Right kidney (tissue), 9 donors: ENCODE measurements at places on chromosomes 11 and 22.

GRCh38 chr22:46256358-46256958 is 6.4 kb upstream of the CDPF1 start:
- no peak for DNase-seq

- no peak for DNase-seq
Measured at GRCh38 chr11:96748639-96749370, 359.0 kb downstream of the JRKL start.

DNA sequence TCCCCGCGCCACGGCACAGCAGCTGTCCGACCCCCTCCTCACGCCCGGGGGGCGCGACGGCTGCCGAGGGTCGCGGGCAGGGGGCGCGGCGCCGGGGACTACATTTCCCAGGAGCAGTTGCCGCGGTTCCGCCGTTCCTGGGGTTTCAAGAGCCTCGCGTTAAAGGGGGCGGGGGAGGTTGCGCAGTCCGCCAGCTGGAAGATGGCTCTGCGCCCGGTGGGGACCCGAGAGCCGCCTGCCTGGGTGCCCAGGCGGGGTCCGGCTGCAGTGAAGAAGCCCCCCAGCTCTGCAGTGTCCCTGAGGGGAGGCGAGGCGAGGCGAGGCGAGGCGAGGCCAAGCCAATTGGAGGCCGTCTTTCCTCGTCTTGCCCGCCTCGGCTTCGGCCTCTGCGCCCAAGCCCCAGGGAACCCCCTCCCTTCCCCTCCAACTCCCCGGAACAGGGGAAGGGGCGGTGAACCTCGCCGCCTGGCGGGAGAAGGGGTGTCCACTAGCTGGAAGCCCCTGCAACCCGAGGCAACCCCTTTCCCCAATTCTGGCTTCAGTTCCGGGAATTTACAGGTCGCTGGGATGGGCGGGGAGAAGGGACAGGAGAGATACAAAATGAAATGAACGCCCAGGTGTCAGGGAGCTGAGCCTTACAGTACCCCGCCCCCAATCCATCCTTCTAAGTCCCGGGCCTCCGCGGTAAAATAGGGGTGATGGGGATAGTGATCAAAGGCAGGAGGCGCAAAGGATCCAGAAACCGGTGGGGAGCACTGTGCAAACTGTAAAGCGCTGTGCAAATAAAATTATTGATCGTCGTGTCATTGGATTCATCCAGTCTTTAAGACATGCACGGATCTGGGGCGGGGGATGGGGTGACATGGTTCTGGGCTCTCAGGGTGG is 5.2 kb upstream of the GCAT start:
- peak; percentile 92 for DNase-seq

GRCh38 chr22:40009292-40009774 is 14.6 kb downstream of the FAM83F start:
- DNase-seq, result no peak

DNA sequence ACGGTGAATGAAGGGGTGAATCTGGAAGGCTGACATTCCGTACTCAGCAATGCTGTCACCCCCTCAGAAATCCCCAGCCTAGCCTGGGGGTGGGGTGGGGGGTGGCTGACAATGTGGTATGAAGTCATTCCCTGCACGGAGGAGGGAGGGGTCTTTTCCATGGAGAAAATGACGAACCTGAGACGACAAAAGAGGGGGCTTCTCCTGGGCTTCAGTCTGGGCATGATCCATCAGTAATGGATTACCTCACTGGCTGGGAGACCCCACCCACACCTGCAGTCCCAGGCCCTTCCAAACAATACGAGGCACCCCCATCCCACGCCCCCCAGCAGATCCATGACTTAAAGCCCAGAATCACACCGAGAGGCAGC is 1.0 kb downstream of the KIAA0930 start:
- DNase-seq, result no peak

DNA sequence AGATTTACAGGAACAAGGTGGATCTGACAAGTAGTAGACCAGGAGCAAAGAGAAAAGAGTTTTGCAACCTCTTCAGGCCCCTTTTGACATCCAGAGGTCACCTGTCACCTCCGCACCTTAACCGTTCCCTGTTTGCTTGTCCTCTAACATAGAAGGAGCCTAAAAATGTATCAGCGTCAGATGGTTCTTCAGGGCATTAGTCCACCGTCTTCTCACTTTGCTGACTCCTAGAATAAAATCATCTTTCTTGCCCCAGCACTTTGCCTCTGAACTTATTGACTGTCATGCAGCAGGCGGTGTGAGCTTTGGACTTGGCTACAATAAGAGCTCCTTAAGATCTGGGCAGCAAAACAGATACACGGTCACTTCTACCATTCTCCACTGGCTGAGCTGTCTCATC is 339.7 kb upstream of the B3GAT1 start:
- no peak for DNase-seq

GRCh38 chr11:12110714-12111548 is 541 bp downstream of the MICAL2 start:
- DNase-seq, result peak; percentile 59

DNA sequence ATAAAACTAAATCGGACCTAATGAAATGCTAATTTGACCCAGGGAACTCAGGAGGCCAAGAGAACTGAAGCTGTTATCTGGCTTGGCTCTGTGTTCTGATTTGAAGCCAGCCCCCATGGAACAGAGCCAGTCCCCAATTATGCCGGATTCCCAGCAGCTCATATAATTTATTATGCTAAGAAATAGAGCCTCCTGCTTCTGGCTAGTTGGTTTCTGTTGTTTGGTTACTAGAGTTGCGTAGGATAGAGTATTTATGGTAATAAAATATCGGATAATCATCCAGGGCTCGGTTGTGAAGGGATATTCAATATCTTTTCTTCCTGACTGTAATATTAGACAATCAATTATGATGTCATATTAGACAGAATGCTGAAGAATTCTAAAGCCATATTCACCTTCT is 120.4 kb upstream of the TTC12 start:
- no peak for DNase-seq

DNA sequence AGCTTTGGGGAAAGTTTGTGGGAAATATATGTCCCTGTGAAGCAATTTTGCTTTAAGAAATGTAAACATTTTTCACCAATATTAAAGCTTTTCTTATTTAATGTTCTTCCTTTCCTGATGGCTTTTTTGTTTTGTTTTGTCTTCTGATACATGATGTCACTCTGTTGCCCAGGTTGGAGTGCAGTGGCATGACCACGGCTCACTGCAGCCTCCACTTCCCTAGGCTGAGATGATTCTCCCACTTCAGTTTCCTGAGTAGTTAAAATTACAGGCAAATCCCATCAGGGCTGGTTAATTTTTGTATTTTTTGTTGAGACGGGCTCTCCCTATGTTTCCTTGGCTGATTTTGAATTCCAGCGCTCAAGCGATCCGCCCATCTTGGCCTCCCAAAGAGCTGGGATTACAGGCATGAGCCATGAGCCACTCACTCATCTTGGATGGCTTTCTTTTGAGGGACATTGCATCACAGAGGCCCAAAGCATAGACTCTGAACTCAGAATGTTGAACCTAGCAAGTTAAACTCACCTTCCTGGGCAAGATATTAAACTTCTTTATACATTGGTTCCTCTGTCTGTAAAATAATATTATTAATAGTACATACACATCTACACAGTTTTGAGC is 651 bp upstream of the CARD16 start:
- DNase-seq, result no peak

DNA sequence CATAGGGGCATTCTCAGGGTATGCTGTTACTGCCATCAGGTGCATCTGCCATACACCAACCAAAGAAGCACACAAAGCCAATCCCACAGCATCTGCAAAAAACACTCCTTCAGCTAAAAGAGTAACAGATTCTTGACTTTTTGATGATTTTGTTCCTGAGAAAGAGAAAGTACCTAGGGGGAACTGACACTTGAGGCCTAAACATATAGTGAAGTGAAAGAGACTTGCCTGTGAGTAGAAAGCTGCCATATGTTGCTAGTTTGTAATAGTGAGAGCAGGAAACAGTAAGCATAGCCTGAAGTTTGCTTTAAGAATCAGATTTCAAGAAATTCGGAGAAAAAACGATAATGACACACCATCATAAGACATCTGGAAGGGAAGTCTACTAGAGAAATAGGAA is 97.9 kb upstream of the CTSC start:
- DNase-seq, result no peak

DNA sequence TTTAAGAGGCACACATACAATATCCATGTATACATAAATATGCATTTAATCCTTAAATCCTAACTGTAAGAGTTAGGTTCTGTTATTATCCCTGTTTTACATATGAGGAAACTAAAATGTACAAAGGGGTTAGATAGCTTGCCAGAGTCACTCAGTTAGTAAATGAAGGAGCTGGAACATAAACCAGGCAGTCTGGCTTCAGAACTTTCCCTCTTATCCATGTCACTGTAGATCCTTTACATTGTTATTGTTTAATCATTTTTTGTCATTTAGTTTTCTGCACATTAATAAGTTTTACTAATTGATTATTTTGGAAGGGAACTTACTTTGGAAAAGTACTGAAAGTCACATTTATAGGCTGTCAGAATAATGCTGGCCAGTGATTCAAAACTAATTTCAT is 282.4 kb downstream of the TMEM135 start:
- DNase-seq, result no peak

DNA sequence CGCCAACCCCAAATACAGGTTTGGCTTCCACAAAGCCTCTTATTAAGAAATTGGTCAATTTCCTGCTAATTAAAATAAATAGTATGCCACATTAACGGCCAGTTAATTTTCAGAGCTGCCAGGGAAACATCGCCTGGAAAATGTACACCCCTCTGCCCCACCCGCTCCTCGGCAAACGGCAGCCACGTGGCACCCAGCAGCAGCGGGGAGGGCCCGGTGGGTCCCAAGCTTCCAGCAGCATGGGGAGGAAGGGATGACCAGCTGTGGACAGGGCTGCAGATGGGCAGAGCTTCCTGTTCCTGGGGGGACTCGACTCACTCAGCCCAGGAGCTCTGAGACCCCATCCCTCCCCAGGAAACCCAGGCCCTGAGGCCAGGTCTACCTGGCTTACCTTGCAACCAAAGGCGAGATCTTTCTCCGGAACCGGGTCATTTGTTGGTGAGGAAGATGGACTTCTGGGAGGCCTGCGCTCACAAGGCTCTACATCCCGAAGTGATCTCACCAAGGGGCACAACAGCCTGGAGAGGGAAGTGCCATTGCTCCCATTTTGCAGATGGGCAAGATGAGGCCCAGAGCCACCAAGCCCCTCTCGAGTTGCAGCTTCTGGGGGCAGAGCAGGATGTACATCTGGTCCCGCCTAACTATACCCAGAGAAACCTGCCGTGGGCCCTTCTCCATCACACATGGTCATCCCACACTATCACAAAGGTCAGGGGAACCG is 68.3 kb downstream of the IGLL1 start:
- no peak for DNase-seq

GRCh38 chr22:26587991-26588613 is 1.8 kb downstream of the TPST2 start:
- DNase-seq, result no peak

DNA sequence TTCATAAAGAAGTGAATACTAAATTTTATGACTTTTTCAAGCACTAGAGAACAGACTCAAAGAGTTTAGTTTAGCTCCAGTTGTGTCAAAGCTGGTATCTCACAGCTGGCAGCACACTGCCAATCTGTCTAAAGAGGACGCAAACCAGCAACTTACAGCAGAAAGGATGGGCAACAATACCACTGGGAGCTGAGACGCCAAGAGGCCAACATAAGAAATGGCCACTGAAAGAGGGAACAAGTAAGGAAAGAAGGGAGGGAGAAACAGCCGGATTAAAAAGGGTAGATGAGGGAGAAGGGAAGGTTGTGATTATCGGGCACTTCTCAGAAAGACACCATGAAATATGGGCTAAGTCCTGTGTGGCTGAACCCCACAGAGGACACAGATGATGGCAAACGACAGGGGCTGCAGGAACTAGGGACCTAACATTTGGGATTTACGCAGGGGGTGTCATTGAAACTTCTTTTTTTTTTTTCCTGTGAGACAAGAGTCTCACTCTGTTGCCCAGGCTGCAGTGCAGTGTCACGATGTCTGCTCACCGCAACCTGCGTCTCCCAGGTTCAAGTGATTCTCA is 41.7 kb downstream of the SERPIND1 start:
- DNase-seq, result no peak

DNA sequence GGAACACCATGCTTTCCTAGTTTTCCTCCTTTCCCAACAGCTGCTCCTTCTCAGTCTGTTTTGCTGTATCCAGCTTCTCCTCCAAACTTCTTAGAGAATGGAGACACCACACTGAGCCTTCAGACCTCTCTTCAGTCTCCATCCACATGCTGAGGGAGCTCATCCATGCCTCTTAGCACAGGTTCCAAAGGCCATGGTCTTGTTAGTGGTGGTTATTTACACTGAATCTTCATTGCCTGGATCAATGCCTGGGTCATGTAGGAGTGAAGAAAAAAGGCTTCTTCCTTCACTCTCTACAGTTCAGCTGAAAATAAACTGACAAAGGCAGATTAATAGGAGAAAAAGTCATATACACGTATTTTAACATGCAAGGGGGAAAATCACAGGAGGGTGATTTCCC is 3.1 kb upstream of the SAA4 start:
- no peak for DNase-seq

GRCh38 chr11:70141486-70142220 is 61.4 kb upstream of the FADD start:
- DNase-seq, result peak; percentile 56

GRCh38 chr22:45518580-45518991 is 15.9 kb downstream of the FBLN1 start:
- no peak for DNase-seq

DNA sequence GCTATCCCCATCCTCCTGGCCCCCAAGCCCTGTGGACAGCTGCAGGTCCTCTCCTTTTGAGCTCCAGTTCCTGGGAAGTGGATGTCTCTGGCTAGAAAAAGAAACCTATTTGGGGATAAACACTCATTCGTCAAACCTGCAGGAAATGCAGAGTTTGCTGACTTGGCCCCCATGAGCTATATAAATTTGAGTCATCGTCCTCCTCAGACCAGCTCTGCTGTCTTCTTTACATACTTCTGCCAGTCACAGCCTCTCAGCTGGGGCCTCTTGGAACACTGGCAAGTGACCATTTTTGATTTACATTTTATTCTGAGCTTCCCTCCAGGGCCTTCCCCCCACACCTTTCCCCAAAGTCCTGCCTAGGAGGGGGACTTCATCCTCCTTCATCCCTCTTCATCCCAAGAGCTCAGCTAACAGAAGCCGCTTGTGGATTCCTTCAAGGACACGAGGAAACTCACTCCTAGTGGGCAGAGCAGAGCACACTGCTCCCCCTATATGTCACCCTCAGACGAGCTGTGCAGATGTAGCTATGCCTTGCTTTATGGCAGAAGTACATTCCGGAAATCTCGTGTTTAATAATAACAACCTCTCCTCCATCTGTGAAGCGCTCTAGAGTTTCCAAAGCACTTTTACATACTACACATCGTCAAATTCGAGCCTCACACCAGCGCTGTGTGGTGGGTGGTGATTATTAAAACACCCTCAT is 131.8 kb downstream of the FEZ1 start:
- DNase-seq, result no peak

GRCh38 chr11:118615282-118615975 is 8.0 kb downstream of the PHLDB1 start:
- peak; percentile 61 for DNase-seq
